Left renal cortex interstitium (tissue), 4 donors: ENCODE measurements at places on chromosomes 6 and 20. TPM values are rescaled to one million over a fixed set of nuclear protein-coding genes. Genes with fewer than 3 reads are reported as not detected.
A peak's percentile ranks its signal among the peaks of the same experiment; 100 is the strongest.

DNA sequence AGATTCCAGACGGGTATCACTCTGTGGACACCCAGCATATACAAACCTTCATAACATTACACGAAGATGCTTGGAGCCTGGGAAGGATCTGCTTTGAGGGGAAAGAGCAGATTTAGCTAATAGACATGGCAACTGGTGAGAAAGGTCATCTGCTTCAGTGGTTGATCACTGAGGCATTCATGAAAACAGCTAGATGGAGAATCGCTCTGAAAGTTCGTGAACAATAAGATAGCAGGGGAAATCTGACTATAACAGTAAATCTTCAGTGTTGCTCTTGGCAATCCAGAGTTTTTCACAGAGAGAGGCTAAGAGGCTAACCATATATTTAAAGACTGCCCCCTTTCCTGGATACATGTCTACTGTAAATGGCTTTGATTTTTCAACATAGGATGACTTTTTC is 245.3 kb downstream of the FARS2 start:
- peak; percentile 22 for DNase-seq

DNA sequence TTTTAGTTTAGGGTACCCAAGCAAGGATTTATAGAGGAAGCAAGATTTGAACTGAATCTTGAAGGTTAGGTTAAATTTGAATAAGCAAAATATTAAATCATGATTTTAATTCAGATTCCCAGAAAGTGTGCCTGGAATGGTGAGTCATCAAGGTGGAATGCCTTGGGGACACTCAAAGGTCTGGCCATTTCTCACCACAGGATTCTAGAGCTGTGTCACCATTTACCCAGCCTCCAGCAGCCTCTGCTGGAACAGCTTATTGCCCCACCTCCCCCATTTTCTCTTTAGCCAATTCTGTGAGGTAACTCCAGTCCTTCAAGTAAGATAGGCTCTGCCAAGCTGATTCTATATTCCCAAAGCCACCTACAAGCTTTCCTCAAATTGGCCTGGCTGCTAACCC is 181.4 kb downstream of the SIM1 start:
- no peak for DNase-seq

GRCh38 chr6:43790031-43790430 is 20.0 kb downstream of the VEGFA start:
- no peak for DNase-seq

DNA sequence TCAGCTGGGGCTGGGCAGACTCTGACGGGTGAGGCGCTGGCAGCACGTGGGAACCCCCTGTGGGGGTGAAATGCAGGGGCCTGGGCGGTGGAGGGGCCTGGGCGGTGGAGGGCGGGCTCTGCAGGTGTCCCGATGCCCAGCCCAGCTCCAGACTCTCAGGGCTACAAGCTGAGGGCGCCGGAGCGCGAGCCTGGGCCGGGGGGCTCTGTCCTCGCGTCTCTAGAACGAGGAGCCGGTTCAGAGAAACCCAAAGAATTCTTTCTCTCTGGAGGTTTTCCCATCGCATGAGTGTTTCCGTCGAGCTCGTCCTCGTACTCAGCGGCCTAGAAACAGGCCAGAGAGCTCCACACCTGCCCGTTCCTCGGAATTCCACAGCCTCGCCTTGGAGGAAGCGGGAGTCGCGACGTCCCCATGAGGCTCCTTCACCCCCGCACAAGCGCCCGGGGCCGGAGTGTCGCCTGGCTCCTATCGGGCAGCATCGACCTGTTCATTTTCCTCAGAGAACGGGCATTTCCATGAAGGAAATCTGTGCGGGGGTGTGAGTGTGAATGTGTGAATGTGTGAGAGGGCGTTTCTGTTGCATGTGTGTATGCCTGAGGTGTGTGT is 76.9 kb downstream of the SMOC2 start:
- no peak for DNase-seq

DNA sequence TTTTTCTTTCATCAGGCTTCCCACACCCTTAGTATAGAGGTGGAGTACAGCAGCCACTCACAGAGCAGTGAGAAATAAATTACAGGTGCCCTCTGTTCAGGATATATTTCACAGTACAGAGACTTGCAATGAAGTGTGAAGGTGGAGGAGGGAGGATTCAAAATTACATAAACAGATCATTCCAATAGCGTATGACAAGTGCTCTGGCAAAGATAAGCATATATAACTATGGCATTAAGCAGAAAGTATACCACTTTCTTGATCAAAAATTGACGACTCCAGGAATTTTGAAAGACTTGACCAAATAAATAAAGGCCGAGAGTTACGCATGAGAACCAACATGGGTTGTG is 108.7 kb downstream of the GPX5 start:
- DNase-seq: no peak

DNA sequence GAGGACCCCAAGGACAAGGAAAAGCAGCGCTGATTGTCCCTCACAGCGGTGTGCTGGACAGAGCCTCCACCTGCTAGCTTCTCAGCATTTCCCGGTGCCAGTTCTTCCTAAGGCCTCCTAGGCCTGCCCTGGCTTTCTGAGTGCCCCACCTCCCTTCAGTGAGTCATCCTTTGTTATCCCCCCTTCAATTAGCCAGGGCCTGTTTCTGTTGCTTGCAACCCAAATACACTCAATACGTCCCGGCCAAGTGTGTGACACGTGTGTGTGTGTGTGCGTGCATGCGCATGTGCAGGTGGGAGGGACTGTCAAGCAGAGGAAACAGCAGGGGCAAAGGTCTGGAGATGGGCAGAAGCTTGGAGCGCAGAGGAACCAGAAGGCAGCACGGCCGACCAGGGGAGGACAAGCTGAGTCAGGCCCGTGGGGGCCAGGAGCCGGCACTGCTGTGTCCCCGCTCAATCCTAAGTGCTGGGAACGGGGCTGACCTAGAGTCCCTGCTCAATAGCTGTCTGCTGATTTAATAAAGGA is 159.8 kb downstream of the PREX1 start:
- no peak for DNase-seq

- no peak for DNase-seq
Measured at GRCh38 chr6:148500402-148500801, 157.8 kb downstream of the SASH1 start.

- peak; percentile 81 for DNase-seq
Measured at GRCh38 chr6:14210663-14211561, 93.3 kb downstream of the CD83 start.

GRCh38 chr6:1057490-1058135 is 254.3 kb upstream of the FOXQ1 start:
- no peak for DNase-seq

- no peak for DNase-seq
Measured at GRCh38 chr6:130696806-130697205, 130.4 kb upstream of the SMLR1 start.

- DNase-seq: no peak
Measured at GRCh38 chr6:105106260-105106659, 73.6 kb downstream of the POPDC3 start.

GRCh38 chr6:170516783-170517616 is 36.1 kb downstream of the PSMB1 start:
- DNase-seq: no peak

GRCh38 chr6:122758927-122759334 is 20.6 kb upstream of the FABP7 start:
- DNase-seq: no peak

DNA sequence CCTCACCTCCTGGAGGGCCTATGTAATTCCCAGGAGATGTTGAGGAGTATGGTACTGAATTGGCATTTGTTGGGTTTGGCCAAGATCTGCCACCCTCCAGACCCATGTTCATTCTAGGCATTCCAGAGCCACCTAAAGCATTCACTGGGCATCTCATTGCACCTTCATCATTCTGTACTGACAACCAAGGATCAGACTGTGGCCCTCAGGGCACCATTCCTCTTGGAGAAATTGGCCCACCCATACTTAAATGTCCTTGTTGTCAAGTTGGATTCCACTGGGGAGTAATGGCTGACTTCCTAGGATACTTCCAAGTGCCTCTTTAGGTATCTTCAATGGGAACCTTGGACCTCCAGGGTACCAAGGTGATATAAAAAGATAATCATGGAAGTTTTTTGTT is 16.8 kb upstream of the IBTK start:
- DNase-seq: no peak

DNA sequence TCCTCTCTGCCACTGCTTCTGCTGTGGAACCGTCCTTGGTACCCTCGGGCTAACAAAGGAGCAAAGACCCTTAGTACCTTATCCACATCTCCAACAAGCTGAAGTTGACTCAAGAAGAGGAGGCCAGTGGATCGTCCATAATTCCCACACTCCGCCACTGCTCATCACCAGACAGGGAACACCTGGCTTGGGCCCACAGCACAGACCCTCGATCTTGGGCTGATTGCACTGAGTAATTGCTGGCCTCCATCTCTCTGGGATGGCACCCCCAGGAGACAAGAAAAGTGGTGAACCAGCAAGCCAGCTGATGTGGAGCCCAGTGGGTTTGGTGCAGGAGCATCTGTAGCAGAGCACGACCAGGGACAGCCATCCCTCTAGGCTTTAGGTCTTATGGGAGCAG is 109.4 kb upstream of the GRIK2 start:
- DNase-seq: no peak

- no peak for DNase-seq
Measured at GRCh38 chr20:458776-459175, 3.6 kb downstream of the TBC1D20 start.

GRCh38 chr6:149923327-149923986 is 536 bp upstream of the RAET1G start:
- no peak for DNase-seq

DNA sequence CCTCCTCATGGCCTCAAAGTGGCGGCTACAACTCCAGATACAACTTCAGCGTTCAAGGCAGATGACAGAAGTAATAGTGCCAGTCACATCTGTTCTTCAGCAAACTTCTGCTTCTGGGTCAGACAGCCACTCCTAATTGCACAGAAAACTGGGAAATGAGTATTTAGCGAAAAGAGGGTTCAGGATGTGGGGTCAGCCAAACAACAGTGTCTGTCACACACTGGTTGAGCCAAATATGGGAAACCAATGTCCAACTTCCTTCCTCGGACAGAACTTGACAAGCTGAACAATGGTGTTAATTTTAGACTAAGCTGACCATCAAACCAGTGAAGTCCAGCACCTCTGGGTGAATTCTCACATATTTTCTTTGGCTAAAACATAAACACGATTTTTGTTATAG is 22.1 kb downstream of the NUDT3 start:
- no peak for DNase-seq

GRCh38 chr20:50128520-50128905 is 15.6 kb upstream of the UBE2V1 start:
- DNase-seq: no peak

Gene SLC17A9
- 2.2 TPM for polyA plus RNA-seq

Gene BHLHE23
- not detected for polyA plus RNA-seq

Gene ZC2HC1B
- not detected for polyA plus RNA-seq

Gene SGK2
- 29.1 TPM for polyA plus RNA-seq

Gene RAB44
- polyA plus RNA-seq: not detected

Gene SEL1L2
- 0.25 TPM for polyA plus RNA-seq

Gene DDAH2
- polyA plus RNA-seq: 163 TPM

Gene SLC17A4
- polyA plus RNA-seq: 2.0 TPM

Gene FOXA2
- polyA plus RNA-seq: not detected

Gene SIM1
- 21.1 TPM for polyA plus RNA-seq
